CD4-positive, alpha-beta T cell treated with Interleukin-21 for 1 hour (primary cell): ENCODE measurements at places on chromosomes 3 and 15.

DNA sequence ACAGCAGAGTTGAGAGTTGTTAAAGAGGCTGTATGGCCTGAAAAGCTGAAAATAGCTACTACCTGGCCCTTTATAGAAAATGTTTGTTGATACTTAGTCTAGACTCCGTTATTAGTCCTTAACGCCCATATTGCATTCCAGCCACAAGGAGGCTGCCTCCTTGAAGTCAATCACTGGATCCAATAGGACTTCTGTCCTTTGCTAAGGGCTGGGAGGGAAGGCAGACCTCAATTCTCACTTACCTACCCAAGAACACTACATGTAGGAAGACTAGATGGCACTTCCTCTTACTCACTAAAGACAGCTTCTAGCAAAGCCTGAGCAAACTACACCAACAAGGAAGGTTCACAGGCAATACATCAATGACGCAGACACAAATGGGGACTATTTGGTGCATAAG is 139.5 kb upstream of the HACD2 start:
- DNase-seq, result no peak

- no peak for DNase-seq
Measured at GRCh38 chr3:6679510-6679909, 181.4 kb upstream of the GRM7 start.

DNA sequence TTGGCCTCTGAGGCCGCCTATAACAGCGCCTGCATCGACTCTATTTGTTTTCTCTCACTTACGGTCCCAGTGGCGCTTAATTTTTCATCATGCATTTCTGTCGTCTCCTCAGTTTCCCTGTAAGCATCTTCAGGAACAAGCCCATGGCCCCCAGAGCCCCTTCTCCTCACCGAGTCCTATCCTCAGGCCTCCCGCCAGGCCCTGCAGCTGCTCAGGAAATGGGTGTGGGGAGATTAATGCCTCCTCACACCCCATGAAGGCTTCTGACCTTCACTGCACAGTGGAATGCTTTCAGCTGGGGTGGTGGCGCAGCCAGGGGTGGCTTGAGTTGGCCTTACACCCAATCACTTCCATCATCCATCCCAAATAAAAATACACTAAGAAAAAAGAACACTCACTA is 260.4 kb downstream of the FAM43A start:
- DNase-seq, result no peak

- DNase-seq, result no peak
Measured at GRCh38 chr3:64318668-64319271, 93.5 kb upstream of the PRICKLE2 start.

- DNase-seq, result no peak
Measured at GRCh38 chr15:98609144-98609852, 39.0 kb upstream of the IGF1R start.

DNA sequence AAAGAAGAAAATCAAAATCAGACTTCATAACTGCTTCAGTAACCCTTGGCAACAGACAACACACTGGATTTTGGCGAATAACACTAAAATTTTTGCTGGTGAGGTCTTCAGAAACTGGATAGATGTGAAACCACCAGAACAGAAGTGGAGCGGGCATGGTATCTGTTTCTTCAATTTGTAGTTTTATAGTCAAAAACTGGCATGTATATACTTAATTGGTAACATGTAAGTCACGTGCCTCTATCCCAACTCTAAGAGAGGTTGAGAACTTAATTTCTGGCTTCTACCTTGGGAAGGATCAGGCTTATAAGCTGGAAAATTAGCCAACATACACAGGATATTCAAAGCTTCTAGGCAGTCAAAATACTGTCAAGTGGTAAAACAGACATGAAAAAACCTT is 172.6 kb upstream of the CHL1 start:
- no peak for DNase-seq

- DNase-seq, result no peak
Measured at GRCh38 chr3:14379843-14380242, 22.6 kb upstream of the SLC6A6 start.

DNA sequence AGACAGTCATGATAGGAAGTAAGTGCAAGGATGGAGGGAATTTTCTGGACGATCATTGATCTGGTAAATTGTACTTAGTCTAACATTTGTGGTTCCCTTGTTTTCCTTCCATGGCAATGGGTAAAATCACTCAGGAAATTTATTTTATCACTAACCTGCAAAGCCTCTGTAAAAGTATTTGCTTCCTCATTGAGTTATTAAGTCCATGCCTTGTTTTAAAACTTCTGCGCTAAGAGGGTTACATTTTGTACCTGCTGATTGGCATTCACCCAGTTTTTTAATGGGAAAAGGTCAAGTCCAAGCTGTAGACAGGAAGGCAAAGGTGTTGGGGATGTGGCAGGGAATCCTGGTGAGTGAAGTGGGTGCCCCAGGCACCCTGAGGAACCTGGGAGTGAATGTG is 146.2 kb upstream of the NR2F2 start:
- DNase-seq, result no peak

DNA sequence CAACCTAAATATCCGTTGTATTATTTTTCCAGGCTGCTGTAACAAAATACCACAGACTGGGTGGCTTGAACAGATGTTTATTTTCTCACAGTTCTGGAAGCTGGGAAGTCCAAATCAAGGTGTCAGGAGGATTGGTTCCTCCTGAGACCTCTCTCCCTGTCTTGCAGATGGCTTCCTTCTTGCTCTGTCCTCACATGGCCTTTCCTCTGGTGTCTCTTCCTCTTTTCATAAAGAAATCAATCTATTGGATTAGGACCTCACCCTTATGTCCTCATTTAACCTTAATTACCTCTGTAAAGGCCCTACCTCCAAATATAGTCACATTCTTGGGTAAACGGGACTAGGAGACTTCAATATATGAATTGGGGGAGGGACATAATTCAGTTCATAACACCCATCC is 89.2 kb upstream of the PLCL2 start:
- no peak for DNase-seq

DNA sequence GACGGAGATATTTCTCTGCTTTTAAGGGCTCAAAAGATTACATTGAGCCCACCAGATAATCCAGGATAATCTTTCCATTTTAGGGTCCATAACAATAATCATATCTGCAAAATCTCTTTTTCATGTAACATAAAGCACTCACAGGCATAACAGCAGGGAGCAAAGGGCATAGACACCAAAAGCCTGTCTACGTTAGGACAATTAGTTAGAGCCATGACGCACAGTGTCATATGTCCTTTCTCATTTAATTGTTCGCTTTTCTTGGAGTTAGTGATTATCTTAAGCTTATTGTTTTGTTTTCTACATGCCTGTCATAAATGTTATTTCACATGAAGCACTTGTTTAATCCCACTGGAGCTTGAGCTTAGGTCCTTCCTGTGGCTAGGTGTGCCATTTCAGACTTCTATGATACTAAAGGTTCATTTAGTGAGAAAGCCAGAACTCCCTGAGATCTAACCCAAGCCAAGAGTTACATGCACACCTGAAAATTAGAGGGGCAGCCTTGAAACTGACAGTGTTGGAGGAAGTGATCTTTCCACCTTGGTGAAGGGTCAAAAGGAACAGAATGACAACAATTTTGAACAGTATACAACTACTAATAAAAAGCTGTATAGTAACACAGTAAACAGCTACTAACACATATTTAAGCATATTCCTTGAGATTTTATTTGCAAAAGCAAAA is 11.7 kb upstream of the HHATL start:
- DNase-seq, result no peak

DNA sequence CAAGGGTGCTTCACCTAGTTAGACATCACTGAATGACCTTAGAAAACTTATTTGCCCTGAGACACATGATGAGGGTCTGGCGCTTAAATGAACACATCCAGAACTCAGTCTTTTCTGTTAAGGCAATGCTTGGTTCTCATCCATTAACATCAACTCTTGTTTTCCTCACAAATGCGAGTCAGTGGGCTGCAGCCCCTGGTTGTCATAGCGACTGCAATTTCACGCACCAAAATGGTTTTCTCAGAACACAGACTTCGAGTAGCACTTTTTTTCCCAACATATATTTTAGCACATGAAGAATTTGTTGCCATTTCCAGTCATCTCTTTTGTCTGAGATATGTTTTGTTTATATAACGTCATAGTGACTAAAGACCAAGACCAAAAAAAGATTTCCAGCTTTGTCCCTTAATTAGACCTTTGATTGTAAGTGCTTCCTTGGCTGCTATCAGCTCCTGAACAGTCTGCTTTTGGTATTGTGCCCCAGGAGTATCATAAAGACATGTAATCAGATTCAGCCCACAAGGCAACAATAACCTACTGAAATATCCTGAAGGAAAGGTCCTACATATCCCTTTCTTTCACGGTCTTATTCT is 68.5 kb downstream of the GPR176 start:
- no peak for DNase-seq
